Motor neuron (in vitro differentiated cells): ENCODE measurements at places on chromosomes 7 and 10. TPM values are rescaled to one million over a fixed set of nuclear protein-coding genes. Genes with fewer than 3 reads are reported as not detected.

CLDN3 gene
- total RNA-seq: not detected in 2 replicates

NUTM2E gene
- total RNA-seq: 0.09 TPM in 1 of 2 replicates, not detected in the other

HOXA5 gene
- total RNA-seq: 7.2 and 10.0 TPM in 2 replicates

DNA sequence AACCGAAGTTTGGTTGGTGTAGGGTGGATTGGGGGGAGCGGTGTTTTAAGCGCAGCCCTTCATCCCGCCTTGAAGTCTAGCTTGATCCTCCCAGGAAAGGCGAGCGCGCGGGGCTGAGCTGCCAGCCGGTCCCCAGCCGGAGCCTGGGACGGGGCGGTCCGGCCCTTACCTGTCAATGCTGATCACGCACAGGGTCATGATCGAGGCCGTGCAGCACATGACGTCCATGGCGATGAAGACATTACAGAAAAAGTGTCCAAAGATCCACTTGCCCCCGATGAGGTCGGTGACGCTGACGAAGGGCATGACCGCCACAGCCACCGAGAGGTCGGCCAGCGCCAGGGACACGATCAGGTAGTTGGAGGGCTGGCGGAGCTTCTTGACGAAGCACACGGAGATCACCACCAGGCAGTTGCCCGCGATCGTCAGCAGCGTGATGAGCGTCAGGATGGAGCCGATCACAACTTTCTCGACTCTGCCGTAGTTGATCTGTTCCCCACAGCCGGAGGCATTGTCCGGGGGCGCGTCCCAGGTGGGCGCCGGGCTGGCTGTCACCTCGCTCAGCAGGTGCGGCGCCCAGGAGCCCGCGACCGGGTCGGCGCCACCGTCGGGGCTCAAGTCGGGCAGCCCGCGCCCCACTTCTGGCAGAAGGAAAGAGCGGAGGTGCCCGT is 740 bp downstream of the HTR7 start:
- no peak for ATAC-seq

DNA sequence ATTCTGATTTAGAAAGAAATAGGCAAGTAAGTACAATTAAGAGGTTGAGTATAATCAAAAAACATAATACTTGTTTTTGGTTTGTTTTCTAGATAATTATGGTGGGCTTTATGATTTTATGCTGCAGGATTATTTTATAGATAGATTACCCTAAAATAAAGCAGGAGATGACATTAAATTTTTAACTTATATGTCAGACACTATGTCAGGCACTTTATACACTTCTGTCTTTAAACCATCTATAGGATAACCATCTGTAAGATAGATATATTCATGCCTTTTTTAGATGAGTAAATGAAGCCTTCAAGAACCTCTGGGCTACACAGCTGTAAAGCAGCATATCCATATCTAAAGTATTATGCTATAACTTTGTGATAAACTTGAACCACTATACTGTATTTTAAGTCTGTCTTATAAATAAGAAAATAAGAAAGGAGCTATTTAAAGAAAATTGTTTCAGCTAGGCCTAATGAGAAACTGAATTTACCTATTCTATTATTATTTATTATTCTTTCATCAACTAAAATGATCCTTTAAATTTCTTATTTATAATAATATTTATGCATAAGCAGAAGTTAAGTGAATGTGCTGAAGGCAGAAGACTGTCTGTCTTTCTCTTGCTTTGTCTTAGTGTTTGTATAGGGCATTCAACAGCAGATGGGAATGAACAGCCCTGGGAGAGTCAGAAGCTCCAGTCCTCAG is 94.0 kb downstream of the CPED1 start:
- no peak for ATAC-seq

GRCh38 chr7:69903410-69903809 is 305.1 kb downstream of the AUTS2 start:
- ATAC-seq: no peak
